NCI-H187 (cell line): ENCODE measurements at places on chromosomes 6 and 20.

DNA sequence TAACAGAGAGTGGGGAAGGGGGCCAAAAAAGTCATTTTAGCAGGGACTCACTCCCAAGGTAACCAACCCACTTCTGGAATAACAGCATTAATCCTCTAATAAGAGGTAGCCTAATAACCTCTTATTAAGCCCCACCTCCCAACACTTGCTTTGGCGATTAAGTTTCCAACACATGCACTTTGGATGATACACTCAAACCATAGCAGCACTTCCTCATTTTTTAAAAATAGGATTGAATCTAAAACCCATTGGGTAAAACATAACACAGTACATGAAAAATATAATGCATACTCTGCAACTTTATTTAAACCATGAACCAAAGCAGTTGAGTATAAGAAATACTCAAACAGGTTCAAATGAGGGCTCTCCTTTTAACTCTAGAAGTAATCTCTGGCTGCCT, 318.3 kb downstream of the HACE1 start:
- DNase-seq = no peak

DNA sequence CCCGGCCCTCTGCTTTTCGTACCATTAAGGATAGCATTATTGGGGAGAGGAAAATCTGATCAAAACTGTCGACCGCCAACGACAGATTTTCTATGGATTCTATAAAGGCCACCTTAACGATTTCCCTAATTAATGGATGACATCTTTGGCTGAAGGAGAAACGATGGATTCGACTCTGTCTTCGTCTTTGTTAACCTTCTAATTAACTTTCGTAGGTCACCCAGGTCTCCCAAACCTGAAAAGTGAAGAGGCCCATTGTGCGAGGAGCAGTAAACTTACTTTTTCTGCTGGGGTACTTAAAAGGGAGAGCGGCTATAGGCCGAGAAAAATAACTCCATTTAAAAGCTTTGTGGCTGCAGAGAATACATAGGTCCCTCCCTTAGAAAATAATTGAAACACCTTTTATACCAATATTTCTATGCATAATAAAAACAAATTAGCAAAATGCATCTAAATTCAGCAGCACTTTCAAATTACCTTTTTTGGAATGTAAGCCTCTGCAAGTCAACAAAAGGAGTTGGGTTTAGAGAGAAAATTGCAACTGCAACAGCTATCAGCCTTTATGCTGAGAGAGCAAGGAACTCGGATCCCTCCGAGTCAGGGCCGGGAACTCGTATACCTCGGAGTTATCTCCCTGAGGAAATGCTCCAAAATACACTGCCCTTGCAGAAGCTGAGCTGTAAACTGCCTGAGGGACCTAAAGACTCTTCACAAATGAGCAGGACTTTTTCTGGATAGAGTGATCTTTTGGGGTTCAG, 31.4 kb upstream of the NR2E1 start:
- DNase-seq = no peak

GRCh38 chr6:27893836-27894807, 18.1 kb downstream of the OR2B2 start:
- peak; percentile 82 for DNase-seq

GRCh38 chr6:88174906-88175305, 8.8 kb upstream of the CNR1 start:
- no peak for DNase-seq

DNA sequence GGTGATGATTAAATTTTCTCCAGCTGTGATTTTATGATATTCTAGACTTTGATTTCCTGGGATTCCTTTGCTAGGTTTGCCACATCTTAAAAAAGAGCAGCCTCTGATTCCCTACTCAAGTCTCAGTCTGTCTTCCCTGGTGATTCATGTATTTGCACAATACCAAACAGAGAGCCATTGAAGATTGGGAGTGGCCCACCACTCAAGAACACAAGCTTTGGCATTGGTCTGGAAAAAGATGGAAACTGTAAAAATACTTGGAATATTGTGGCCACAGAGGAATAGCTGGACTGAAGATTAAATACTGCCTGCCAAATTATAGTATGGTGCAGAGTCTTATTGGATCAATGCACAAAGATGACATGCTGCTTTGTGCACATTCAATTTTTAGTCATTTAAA, 32.9 kb downstream of the PTCHD4 start:
- no peak for DNase-seq

- no peak for DNase-seq
Measured at GRCh38 chr6:13278164-13278563, 50.2 kb downstream of the TBC1D7 start.

GRCh38 chr6:133207754-133208153, 33.4 kb upstream of the EYA4 start:
- no peak for DNase-seq

DNA sequence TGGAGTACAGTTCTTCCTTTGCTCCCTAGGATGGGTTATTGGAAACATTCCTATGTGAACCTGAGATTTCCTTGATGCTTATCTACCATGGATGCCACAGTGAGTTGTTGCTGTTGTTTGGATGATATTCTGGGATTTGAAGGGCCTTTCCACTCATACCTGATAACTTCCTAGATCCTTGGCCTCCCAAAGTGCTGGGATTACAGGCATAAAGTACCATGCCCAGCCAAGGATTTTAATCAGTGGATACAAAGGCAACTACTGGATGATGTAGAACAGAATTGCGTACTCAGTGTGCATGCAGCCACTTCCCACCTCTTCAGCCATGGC, 20.0 kb downstream of the PPP1R16B start:
- DNase-seq = no peak

DNA sequence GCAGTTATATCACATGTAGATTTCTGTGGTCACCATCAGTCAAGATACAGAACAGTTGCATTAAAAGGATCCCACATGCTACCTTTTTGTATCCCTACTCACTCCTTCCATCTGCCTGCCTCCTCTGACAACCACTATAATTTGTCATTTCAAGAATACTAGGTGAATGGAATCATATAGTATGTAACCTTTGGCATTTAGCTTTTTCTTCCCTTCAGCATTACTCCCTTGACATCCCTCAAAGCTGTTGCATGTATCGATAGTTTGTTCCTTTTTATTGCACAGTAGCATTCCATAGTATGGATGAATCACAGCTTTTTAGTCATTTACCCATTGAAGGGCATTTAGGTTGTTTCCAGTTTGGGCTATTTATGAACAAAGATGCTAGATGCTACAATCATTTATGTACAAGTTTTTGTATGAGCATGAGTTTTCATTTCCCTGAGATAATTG, 26.1 kb downstream of the NCOA7 start:
- DNase-seq = no peak

GRCh38 chr6:73308712-73309534, 45.2 kb downstream of the DPPA5 start:
- DNase-seq = no peak

GRCh38 chr6:64428186-64428585, 792.6 kb downstream of the PHF3 start:
- DNase-seq = no peak
